SW 1271 (cell line): ENCODE measurements at places on chromosomes 4 and X.
A peak's percentile ranks its signal among the peaks of the same experiment; 100 is the strongest.

DNA sequence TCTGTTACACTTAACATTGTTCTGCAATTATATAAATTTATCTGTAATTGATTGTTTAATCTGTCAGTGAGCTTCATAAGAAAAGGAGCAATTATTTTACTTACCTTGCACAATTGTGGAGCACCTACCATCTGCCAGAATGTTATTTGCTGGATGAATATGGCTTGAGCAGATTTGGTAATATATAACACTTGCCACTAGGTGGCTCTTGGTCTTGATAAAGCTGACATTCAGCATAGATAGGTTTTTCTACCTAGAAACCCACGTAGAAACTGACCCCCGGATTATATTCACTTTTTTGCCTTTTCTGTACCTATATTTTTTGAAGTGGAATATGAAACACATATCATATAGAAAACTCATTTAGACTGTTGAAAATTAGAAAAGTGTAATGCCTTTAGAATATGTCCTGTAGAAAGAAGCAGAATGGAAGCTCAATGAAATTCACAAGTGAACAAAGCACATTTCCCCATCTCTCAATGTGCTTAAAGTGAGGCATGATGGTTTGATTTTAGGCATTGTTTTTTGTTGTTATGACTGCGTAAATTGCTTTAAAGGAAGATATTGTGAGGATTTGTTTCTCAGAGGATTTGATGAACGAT, 9.5 kb downstream of the RBPJ start:
- DNase-seq: peak; percentile 68

DNA sequence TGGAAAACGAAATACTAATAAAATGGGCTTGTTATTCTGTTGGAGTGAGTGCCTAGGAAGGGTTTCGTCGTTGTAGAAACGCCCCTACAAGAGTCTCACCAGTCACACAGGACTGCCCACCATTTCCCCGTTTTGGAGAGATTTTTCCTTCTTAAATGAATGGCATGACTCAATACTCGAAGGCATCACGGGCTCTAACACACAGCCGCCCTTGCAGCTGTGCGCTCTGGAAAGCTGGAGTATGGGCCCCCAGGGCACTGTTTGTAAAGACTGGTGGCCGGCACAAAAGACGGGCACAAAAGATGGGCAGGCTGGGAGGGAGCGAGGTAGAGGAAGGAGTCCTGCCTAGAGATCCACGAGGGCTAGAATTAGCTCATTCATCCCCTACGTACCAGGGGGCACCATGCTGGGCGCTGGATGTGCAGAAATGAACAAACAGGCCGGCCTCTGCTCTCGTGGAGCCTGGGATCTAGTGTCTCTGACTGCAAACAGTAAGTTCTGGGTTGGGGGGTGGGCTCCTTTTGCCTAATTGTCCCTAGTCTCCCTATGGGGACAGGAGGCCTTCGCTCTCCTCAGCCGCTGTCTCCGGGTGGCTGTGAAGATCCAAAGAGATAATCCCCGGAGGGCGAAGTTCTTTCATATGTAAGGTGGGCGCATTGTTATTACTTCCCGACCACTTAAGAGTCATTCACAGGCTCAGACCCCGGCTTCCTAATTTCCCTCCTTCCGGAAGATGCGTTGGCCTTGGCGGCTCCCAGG, 1.0 kb upstream of the SFRP2 start:
- DNase-seq: no peak

GRCh38 chr4:8591626-8592365, 769 bp upstream of the CPZ start:
- DNase-seq: no peak

- DNase-seq: no peak
Observed at GRCh38 chrX:24030597-24030996, 3.6 kb upstream of the KLHL15 start.

DNA sequence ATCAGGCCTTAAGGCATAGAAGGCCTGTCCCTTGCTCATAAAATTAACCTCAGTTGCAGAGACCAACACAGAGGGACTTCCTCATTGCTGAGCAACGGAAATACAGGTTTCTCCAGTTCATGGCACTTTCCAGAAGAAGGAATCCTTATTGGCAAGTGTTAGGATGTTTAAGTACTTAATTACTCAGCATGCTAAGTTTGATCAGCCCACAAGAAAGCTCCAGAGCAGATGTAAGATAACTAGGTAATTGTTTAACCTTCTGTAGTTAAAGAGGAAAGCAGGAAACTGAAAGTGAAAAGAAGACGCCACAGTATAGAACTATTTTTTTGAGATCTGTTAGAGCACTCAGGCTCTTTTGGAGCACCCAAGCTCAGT, 33.5 kb downstream of the SMS start:
- DNase-seq: no peak

- no peak for DNase-seq
Observed at GRCh38 chr4:76036855-76037254, 985 bp upstream of the CXCL11 start.

GRCh38 chrX:12934850-12935249, 28.4 kb downstream of the TLR8 start:
- no peak for DNase-seq

DNA sequence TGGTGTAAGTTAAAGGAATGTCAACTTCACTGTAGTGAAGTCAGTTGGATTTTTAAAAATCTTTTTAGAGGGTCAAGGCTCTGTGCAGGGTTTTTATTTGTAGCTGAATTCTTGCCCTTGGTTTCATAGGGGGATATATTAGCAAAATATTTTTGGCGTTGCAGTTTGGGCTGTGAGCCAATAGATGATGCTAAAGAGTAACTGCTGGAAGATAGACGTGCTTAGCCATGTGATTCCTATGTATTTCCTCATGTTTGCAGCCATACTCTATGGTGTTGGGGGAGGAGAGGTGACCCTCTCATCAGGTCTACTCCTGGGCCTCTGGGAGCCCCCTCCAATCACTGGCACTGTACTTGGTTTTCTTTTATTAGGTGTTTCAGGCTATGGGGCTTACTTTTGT, 246.7 kb upstream of the ARHGAP24 start:
- no peak for DNase-seq

GRCh38 chrX:68499543-68500504, 973 bp downstream of the YIPF6 start:
- no peak for DNase-seq

DNA sequence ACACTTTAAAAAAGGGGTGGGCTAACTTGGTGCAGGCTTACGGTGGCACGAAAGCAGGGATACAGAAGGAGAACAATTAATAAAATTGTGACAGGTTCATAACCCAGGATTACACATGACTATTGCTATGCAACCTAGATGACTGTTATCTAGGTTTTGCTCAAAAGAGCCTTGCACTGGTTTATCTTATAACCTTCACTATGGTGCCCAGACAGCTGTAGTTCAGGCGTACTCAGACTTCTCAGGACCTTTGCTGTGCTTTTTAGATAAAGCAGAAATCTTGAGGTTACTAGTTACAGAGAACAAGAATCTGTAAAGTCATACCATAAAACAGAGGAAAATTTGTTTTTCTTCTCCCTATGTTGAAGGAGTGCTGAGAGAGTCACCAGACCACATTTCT, 44.4 kb downstream of the UGT2A3 start:
- no peak for DNase-seq

DNA sequence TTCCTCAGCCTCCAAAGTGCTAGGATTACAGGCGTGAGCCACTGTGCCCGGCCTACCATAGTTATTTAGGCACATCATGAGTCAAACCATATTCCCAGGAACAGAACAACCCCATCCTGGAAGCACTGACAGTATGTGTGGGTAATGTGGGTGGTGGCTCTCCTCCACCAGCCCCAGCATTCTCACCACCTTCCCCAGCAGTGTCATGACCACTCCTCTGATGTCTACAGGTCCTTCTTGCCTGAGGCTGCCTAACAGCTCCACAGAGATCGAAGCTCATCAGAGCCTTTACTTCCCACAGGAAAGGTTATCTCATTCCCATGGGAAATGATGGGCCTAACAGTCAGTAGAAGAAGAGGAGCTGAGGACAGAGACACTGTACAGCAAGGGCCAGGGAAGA, 129.5 kb upstream of the GPC4 start:
- no peak for DNase-seq

DNA sequence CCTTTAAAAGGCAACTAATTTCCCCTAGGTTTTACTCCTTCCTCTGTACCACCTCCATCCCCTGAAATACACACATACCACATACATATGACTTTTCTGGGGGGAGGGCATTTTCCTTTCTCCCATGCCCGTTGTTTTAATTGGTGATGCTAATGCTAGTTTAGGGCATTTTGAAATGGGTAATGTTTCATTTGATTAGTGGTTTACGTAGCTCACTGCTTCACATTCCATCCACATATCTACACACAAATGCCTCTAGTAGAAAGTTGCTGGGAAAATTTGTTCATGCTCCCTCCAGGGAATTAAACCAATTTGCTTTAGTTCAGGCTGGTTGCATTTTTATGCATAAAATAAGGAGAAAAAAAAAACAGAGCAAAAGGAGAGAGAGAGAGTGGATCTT, 231.2 kb downstream of the FRAS1 start:
- DNase-seq: no peak

- DNase-seq: no peak
Observed at GRCh38 chrX:49701323-49701722, 5.5 kb upstream of the PAGE1 start.

GRCh38 chrX:119189595-119189994, 46.5 kb upstream of the PGRMC1 start:
- no peak for DNase-seq

GRCh38 chrX:22117633-22118032, 85.5 kb downstream of the PHEX start:
- no peak for DNase-seq

DNA sequence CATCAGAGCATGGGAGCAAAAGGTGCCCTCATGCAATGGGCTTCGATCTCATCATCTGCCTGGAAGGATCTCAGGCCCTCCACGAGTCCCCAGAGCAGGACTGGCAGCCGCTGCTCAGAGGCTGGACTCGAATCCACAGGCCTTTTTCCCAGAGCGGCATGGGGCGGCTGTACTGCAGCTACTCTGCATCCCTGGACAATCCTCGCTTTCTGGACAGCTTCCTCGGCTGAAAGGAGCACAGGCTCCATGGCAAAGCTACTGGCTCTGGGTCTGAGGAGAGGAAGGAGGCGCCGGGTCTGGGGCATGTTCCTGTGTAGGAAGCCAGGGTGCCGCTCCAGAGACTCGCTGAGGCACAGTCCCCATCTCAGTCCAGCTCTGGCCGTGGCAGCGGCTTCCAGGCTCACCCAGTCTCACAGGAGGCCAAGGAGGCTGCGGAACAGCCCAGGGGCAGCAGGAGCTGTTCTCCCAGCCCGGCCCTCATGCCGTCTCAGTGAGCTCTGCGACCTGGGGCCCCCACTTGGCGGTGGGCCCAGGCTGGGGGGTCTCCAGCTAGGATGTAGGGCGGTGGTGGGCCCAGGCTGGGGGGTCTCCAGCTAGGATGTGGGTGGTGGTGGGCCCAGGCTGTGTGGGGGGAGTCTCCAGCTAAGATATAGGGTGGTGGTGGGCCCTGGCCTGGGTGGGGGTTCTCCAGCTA, 2.7 kb upstream of the SPON2 start:
- DNase-seq: no peak

DNA sequence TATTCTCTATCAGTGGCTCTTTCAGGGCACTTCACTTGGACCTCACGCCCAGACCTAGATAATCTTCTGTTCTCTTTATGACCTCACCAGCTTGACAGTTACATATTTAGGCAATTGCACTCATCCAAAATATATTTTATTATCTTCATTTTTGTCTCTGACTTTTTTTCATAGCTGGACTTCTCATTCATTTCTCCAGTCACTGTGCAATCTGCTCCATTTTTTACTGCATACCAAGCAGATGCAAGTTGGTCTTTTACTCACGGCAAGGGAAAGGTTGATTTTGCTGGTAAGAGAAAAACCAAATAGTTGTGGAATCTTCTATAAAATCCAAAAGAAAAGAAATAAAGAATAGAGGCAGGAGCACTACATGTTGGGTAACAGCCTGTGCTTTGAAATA, 31.7 kb downstream of the MAD2L1 start:
- DNase-seq: no peak

DNA sequence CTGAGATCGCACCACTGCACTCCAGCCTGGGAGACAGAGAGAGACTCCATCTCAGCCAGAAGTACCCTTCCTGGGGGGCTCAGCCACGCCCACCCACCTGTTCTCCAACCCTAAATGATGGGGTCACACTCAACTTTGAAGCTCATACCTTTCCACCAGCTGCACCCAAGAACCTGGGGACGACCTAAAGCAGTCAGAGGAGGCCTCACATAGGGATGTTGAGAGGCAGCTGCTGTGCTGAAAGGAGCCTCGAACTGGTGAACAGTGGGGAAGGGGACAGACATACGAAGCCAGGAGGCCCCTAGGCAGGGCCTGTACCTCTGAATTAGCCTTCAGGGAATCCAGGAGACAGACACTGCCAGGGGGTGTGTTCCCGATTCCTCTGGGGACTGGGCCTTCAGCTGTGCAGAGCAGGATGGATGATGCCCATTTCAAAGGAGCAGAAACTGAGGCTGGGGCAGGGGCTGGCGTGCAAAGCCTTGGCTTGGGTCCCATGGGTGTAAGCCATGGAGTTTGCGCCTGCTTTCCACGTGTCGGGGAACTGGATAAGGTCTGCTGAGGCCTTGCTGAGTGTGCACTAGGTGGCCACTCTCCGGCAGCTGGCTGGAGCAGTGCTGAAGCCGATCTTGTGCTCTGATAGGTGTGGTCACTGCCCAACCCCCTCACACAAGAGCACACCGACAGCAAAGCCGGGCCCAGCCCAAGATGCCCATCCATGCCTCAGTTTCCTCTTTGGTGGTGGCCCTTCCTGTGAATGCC, 130.8 kb downstream of the CPZ start:
- DNase-seq: no peak

GRCh38 chrX:12372111-12372510, 233.8 kb downstream of the FRMPD4 start:
- no peak for DNase-seq

DNA sequence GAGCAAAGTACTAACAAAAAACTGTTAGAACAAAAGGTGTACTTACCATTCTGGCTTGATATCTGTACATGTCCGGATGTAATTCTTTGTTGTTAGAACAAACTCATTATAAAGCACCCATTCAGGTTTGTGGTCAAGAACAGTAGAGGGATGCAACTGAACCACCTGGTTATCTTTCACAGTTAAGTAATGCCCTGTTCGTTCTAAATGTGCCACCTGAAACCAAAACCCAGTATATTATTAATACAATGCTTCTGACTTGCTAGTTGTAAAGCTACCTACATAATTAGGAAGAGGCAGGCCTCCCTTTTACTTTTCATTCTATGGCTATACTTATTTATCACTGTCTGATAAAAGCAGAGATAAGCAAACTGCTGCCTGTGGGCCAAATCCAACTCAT, 54.8 kb downstream of the DHX15 start:
- no peak for DNase-seq

DNA sequence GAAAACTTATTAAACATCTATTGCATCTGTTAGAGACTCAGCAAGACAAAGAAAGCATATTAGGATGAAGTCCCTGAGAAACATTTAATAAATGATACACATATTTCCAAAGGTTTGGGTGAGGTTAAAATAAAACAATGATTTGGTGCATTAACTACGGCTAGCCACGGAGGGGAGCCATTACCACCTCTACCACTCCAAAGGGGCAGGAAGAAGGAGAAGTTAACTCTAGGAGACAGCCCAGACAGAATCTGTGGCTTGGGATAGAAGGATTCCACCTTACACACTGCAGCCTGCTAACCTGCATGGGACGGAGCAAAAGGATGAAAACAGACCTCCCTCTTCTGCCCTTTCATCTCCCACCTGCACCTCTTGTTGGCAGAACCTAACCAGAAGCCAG, 189.1 kb upstream of the C1QTNF7 start:
- peak; percentile 37 for DNase-seq

GRCh38 chrX:66163447-66163846, 600 bp upstream of the HEPH start:
- no peak for DNase-seq
